Ascending aorta (tissue), 2 donors: ENCODE measurements at places on chromosomes 1 and 21.
A peak's percentile ranks its signal among the peaks of the same experiment; 100 is the strongest.

- DNase-seq: no peak
These were observed 11.2 kb downstream of the CD84 start for GRCh38 chr1:160567858-160568682.

- DNase-seq: no peak
These were observed 144.7 kb downstream of the PCBP3 start for GRCh38 chr21:45788198-45788597.

DNA sequence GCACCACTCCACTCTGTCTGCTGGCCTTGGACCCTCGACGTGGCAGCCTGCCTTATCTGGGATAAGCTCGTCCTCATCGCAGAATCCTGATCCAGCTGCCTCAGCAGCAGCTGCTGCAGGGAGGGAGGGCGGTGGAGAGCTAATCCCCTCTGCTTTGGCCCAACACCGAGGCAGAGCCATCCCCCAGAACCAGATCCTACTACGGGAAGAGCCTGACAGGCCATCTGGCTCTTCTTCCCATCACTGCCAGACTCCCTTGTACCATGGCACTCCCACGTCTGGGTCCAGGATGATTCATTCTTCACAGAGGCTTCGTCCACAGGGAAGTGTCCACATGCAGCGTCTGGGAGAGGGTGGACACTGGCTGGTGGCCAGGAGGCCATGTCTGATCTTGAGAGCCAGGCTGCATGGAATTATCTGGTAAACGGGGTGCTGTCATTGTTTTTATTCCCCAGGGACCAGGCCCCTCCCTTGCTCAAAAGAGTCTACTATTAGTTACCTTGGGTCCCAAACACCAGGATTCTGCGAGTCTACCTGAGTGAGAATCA, 14.6 kb upstream of the PKP1 start:
- DNase-seq: peak; percentile 56

DNA sequence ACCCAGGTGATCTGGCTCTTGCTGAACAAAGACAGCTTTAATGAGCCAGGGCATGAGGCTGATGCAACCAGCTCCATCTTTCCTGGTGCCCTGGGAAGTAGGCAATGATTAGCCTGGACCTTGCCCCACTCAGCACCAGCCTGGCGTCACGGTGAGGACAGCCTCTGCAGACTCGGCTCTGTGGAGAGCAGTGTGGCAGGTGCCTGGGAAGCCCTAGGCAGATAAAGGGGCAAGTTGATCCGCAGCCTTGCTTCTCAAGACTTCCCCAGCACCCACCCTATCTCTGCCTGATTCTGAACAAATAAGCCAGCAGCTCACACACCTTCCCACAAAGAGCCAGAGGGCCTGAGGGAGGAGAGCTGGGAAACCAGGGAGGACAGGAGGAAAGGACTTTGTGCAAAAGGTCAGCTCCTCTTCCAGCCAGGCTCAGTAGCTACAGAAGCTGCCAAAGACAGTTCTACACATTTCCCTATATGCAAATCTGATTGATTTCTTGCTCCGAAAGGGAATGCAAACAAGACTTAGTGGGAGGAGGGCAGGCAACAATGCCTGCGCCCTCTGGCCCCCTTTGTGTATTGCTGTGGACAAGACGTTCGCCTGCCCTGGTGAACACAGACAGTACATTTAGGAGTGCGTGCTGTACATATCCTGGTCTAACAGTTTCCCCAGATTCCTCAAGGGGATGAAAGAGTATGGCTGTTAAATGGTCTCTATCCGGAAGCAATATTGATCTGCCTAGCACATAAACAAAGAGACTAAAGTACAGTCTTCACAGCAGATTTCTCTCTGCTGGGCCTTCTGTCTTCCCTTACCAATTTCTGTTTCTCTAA, 63.8 kb downstream of the BCAR3 start:
- no peak for DNase-seq

- no peak for DNase-seq
These were observed 24.8 kb downstream of the NOS1AP start for GRCh38 chr1:162094271-162094670.

GRCh38 chr1:213821175-213821942, 166.4 kb upstream of the PROX1 start:
- no peak for DNase-seq

DNA sequence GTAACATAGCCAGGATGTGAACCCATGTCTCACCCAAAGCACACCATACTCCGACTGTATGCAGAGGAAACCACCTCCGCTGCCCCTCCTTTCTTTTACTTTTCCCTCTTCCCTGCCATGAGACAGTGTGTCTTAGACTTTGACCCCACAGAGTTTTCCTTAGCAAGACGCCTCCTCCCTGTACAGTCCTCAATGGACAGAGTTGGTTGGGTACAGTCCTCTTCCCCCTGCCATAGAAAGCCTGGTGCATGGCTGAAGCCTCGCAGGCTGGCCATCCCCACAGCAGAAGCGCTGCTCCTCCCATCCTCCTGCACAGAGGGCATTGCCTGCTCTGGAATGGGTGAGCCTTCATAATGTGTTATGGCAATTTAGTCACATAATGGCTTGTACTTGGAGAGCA, 127.9 kb downstream of the PLPP3 start:
- DNase-seq: no peak
